ENCODE measurements at places on chromosomes 5 and 9. TPM values are rescaled to one million over a fixed set of nuclear protein-coding genes. Genes with fewer than 3 reads are reported as not detected.
A peak's percentile ranks its signal among the peaks of the same experiment; 100 is the strongest.

DNA sequence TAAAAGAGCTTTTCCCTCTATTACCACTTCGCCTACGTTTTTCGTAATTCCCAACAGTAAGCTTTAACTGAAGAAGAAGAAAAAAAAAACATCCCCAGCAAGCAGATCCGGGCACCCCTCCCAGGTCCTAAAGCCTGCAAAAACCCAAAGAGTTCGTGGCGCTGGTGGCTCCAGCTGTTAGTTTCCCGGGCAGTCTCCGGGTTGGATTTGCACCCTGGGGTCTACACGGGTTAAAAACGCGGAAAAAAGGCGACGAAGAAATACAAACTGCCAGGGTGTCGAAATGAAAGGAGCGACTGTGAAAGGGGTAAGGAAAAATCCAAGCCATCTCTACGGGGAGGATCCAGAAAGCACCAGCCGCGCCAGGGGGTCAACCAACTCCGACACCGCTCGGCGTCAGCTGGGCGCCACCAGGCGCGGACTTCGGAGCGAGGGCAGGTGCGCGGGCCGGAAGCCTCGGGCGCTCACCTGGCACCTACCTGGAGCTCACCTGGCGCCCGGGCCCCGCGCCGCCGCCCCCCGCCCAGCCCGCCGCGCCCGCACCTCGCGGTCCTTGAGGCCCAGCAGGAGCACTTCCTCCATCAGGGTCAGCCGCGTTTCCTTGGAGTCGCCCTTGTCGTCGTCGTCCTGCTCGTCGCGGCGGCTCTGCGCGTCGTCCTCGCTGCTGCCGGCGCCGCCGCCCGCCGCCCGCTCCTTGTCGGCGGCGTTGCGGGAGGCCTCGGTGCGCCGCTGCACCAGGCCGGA is 680 bp downstream of the GOLPH3 start:
- DNase-seq: peak; percentile 31

GRCh38 chr5:160480652-160481051 is 59.0 kb downstream of the PTTG1 start:
- no peak for DNase-seq

- DNase-seq: no peak
Observed at GRCh38 chr9:107963246-107963645, 473.7 kb upstream of the KLF4 start.

The CACNA1B gene
- total RNA-seq: not detected

GRCh38 chr5:180311216-180311615 is 19.3 kb upstream of the MAPK9 start:
- DNase-seq: no peak

The NR3C1 gene
- total RNA-seq: 22.5 TPM

DNA sequence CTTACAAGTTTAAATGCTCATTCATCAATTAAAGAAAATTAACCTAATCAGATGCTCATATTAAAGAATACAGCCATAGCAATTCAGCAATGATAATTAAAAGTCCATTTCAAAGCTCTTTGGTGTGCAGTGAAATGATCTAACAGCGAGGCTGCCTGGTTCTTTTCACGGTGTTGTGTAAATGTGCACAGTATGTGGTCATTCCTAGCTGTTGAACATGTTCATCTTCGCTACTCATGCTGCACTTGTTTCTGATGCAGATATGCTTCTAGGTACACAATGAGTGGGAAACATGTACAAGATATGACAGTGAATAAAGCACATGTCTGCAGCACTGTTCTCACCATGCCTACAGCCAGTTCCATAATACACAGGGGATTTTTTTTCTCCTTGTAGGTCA is 163.5 kb downstream of the NR2F1-AS1 start:
- DNase-seq: no peak

DNA sequence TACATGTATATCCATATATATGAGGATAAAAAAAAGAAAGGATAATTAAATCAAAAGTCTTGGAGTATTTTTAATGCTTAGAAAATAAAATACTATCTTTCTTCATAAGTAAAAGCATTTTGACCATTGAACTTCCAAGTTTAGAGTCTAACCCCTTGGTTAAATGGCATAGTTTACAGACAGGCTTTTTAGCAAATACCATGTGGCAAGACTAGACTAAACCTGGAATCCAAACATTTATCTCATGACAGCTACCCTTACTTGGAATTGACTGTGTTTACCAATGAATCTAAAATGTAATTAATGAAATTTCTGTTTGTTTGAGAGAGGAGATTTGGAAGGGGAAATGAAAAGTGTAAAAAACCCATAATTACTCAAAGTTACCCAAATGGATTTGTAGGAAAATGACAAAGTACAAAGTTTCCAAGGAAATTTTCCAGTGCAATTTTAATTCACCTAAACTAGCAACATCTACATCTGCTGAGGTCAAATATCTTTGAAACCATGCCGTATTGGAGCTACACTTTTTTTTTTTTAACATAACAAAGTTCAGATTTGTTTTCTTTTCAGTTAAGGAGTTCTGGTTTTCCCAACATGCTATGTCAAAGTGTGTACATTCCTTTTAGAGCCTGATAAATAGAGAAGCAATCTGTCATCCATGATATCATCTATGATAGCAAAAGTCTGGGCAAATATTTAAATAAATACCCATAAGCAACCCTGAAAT is 272.1 kb upstream of the DAB2 start:
- DNase-seq: no peak

DNA sequence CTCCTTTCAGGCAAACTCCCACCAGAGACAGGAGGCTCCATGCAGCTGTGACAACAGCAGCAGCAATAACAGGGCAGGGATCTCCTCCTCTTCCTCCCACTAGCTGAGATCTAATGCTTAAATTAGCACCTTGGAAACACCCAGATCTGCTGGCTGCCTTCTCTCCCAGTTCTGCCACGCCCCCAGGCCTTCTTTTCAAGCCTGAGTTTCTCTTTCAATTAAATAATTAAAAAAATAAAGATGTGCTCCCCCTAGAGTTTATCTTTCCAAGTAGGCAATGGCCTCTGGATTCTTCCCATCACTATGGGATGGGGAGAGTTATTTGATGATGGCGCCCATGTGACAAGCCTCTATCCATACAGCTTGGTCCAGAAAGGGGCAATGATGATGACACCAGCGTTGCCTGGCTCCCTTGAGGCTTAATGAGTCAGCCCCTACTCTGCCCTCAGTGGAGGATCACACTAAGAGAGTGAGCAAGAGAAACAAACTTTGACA is 3.8 kb downstream of the FAM219A start:
- no peak for DNase-seq

DNA sequence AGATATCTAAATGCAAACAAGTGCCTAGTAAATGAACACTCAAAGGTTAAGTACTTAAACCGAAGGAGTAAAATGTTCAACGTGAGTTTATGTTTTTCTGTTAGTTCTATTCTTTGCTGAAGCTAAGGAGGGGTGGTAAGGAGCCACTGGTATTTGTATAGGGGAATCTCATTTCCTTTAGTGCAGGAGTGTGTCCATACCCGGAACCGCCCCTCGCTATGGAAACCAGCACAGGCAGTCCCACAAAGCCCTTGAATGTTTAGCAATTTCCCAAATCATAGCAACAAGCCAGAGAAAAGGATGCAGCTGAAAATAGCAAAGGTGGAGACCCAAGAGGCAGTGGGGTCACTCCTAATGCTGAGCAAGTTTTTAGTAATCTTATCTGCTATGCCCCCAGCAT is 78.8 kb upstream of the STK32A start:
- DNase-seq: no peak

- no peak for DNase-seq
Observed at GRCh38 chr9:86907346-86907745, 40.0 kb downstream of the GAS1 start.

The FYB1 gene
- 0.02 TPM for total RNA-seq

The SGCD gene
- total RNA-seq: not detected

GRCh38 chr5:11898-12297 is 80.1 kb upstream of the PLEKHG4B start:
- no peak for DNase-seq

- DNase-seq: peak; percentile 31
Observed at GRCh38 chr5:85049020-85049419, 664.3 kb upstream of the EDIL3 start.

The HMCN2 gene
- 0.38 TPM for total RNA-seq

The LRRC70 gene
- 0.54 TPM for total RNA-seq

DNA sequence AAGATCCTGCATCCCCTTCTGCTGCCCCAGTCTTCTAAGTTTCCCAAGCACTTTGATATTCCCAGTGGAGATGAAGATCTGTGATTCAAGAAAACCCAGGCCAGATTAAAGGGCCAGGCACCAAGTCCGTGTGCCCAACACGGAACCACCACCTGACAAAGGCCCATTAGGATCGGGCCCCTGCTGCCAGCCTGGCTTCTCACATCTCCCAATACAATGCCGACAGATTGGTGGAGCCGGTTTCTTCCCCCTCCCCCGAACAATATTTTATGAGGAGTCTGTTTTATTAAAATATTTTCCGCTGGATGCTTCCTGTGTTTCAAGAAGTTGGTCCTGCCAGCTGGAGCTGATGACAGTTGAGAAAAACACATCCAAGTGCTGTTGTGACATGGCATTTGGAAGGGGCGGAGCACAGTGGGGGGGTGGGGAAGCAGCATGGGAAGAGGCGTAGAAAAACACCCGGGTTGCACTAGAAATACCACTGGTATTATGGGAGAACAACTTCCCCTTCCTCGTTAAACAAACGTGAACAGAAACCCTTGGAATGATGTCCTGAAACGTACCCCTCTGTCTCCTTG is 45.0 kb downstream of the CRB2 start:
- DNase-seq: no peak

GRCh38 chr5:159965031-159965837 is 43.7 kb upstream of the TTC1 start:
- DNase-seq: peak; percentile 53

GRCh38 chr9:68925175-68925574 is 88.7 kb downstream of the PRKACG start:
- DNase-seq: no peak

GRCh38 chr9:111501005-111501562 is 16.9 kb upstream of the ECPAS start:
- DNase-seq: no peak

The ANKHD1 gene
- total RNA-seq: 47.5 TPM

The TMC1 gene
- total RNA-seq: not detected

DNA sequence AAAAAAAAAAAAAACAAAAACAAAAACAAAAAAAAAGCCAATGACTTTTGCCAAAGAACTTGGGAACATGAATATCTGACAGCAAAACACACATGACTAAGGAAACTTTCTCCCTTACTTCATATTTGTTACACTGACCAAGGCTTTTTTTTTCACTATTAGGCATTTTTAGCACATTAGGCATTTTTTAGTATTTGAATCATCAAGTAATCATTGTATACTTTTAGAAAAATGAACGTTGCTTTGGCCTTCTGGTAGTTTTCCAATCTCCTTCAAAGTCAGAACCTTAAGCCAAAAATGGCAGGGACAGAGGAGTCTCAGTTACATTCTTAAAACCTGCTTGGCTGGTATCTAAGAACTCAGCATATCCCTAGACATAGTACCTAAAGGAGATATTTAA is 19.3 kb downstream of the NREP start:
- DNase-seq: no peak

The MYMK gene
- not detected for total RNA-seq

- no peak for DNase-seq
Observed at GRCh38 chr9:76414661-76415060, 20.4 kb upstream of the RFK start.

The OLFM1 gene
- total RNA-seq: 37.9 TPM
